ENCODE measurements at places on chromosomes 1 and 21.

- DNase-seq: no peak
Observed at GRCh38 chr21:45999581-46000181, 18.1 kb downstream of the COL6A1 start.

DNA sequence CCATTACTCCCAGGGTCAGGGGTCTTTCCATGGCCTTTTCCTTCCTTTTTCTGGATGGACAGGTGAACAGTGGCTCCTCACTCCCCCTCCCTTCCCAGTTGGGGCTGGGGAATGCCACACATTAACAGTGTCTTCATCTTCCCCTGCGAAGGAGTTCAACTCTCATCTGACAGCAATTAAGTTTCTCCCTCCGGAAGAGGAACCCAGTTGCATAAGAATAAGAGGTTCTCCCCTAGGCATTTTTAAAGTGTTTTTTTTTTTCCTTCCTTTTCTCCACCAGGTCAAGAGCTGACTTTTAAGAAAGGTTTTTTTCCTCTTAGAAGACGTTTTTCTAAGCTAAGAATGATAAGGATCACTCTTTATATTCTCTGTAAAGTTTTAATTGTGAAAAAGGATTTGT, 42.3 kb upstream of the FASLG start:
- no peak for DNase-seq

DNA sequence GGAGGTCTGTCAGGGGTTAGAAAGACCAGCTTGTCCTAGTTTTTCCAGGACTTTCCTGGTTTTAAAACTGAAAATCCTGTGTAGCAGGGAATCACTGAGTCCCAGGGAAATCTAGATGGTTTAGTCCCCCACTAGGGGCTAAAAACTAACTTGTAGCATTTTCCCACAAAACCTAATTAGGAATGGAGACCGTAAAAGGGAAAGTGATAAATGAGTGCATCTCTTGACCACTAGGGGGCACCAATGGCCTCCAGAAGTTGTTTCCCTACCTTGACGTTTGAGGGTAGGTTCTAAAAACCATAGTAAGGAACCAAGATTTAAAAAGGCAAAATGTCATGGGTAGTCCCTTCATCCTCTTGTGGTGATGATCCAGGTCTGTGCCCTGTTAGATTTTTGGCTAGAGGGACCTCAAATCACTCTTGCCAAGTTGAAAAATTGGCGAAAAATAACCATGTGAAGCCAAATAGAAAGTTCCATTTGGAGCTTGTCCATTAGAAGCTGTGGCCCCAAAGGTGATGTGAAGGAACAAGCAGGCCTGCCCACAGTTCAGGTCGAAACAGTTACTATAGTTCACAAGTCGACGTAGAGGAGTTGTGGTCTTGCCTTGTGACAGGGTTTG, 24.5 kb downstream of the CLIC6 start:
- DNase-seq: no peak

DNA sequence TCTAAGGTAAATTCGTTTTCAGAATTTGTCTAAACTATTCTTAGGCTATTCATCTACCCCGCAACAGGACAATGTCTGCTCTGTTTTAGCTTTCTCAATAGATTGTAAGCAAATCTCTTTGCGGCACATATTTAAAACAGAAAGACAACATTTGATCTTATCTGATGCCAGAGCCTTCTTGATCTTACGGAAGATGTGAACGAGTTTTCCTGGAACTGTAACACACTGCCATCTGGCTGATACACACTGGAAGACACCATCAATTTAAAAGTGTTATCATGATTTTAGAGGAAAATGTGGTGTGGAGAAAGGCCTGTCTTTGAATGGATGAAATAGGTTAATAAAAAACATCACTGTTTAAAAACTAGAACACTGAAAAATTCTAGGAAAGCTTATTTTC, 36.1 kb downstream of the COA6 start:
- no peak for DNase-seq

DNA sequence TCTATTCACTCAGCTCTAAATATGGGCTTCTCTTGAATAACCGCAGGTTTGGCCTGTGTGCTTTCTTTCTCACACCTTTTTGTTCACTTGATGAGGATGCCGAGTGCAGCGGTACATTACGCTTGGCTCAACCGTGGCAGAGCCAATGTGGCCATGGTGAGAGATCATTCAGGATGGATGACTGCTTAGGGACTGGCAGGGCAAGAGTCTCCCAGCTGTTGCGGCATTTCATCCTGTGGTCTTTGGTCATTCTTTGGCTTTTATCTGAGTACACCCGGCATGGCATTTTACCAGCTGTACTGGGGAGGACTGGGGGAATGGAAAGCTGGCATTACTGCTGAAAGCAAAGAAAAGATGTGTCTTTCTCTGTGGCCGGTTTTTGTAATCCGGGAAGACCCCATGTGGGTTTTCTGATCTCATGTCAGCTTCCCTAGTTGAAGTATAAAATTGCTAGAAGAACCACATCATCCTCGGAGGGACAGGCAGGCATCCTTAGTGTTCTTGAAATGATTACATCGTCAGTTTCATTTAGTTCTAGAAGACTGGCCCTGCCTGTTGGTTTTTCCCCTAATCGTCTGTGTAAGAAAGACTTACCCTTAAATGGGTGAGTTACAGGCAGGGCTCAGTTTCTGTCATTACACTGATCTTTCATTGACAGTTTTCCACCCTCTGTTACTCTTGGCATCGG, 15.1 kb downstream of the PCP4 start:
- DNase-seq: no peak
